CD8-positive, alpha-beta memory T cell (primary cell): ENCODE measurements at places on chromosomes 7 and 10. TPM values are rescaled to one million over a fixed set of nuclear protein-coding genes. Genes with fewer than 3 reads are reported as not detected.
A peak's percentile ranks its signal among the peaks of the same experiment; 100 is the strongest.

The ELMO1 gene
- 74.4 TPM for total RNA-seq

DNA sequence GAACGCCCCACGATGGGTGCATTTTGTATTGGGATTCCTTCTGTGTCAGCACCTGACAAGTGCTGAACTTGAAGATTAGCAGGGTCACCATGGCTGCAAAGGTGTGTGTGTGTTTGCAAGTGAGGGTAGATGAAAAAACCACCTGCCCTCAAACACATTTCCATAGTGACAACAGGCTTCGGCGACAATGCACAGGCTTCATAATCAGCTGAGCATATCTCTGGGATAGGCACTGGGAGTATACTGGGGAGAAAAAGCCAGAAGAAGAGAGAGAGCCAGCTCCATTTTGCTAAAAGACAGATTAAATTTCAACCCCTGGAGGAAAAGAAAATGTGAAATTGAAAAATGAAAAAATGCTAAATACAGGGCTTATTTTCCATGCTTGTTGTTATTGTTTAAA, 656.1 kb downstream of the INHBA start:
- no peak for DNase-seq

DNA sequence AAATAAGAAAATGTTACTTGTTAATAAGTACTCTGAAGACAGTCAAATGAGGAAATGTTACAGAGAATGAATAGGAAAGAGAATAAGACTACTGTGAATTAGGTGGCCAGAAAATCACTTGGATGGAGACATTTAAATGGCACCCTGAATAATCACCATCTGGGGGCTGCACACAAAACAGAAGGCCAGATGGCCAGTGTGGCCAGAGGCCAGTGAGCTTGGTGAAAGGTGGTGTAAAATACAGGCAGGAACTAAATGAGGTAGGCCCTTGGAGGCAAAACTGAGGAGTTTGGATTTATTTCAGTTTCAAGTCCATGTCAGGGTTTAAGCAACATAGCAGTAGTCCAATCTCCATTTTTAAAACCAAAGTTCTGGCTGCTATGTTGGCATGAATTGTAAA, 126.7 kb downstream of the TSPAN12 start:
- DNase-seq, result no peak

- peak; percentile 87 for DNase-seq
These were observed 3.9 kb downstream of the NFKB2 start for GRCh38 chr10:102399217-102400021.
